Adipocyte (in vitro differentiated cells): ENCODE measurements at places on chromosomes 16 and 17.

DNA sequence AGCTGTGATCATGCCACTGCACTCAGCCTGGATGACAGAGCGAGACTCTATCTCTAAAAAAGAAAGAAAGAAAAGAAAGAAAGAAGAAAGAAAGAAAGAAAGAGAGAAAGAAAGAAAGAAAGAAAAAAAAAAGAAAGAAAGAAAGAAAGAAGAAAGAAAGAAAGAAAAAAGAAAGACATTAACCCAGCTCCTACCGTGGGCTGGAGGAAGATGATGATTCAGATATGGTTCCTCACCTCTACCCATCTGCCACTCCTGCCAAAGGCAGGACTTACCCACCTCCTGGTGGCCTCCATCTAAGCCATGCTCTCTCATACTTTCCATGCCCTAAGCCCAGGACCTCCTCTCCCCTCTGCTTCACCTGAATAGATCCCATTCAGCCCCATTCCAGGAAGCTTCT, 93.3 kb upstream of the LHX1 start:
- DNase-seq: no peak

DNA sequence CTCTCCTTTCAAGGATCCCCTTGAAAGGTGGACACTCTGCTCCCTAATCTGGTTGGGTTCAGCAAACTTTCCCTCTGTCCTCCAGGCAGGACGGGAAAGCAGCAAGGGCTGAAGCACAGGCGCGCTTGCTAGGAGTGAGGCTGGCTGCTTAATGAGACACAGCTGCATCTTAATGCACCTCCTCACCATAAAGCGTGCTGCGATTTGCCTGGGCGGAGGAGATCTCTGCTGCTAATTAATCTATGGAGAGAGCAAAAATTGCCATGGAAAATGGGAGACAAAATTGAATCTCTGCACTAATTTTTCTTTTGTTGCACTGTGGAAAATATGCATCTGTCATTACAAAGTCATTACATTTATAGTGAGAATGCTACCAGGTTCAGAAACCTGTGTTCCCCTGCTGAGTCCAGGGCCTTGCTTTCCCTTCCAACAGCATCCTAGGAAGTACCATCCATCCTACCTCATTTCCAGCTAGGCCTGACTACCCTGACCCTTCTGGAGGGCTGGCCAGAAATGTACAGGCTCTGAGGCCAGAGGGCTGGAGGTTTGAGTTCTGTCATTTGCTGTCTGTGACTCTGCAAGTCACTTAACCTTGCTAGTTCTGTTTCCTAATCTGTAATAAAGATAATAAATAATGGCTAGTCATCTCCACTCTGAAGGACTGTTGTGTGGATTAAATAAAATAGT, 43.5 kb upstream of the BCAR1 start:
- no peak for DNase-seq

DNA sequence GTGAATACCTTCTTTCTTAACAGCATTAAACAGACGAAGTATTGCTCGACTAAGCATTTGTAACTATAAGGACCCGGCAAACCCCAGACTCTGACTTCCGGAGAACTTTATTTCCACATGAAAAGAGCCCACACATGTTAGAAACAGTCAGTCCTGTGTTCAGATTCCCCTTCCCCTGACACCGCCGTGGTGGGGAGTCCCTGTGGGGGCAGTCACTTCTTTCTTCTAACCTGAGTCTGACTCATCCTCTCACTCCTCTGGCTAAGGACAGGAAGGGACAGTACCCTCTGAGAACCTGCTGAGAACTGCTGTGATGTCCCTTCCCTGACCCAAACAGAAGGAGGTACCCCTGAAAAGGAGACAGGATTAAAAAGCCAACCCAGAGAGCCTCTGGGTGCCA, 165.1 kb downstream of the XYLT1 start:
- DNase-seq: no peak

GRCh38 chr16:9081158-9081557, 10.3 kb upstream of the HAPSTR1 start:
- DNase-seq: no peak

DNA sequence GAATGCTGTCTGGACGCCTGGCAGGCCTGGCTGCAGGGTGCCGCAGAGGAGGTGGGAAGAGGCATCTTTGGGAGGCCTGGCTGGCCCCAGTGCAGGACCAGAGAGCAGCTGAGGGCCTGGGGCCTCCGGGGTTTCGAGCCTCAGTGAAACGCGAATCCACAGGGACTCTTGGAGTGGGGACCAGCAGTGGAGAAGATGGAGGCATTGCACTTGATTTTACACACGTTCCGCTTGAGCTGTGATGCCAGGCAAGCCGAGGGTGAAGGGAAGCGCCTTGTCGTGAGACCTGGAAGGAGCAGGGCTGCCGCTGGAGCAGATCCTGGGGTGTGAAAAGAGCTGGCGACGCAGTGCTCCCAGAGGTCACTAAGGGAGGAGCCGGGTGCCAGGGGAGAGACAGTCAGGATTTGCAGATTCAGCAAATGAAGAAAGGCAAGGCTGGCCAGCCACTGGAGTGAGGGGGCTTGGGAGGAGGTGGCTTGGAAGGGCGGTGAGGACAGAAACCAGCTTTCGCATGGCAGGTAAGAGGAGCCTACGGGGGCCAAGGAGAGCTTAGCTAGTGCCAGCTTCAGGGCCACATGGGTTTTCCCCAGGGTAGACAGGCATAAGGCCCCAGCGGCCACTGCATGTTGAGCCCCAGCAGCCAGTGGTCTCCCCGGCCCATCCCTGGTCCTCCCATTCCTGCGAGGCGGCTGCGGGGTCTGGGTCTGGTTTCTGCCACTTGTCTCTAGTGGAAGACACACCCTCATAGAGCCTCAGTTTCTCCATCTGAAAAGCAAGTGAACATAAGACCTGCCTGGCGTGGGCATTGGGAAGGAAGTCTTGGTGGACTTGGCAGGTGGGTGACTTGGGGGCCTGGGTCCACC, 175.2 kb upstream of the CHMP6 start:
- no peak for DNase-seq

GRCh38 chr17:80938556-80938955, 53.1 kb upstream of the CHMP6 start:
- no peak for DNase-seq

GRCh38 chr17:54493691-54494090, 407.0 kb upstream of the TOM1L1 start:
- no peak for DNase-seq

GRCh38 chr17:75808905-75809621, 24.5 kb downstream of the UNK start:
- DNase-seq: peak; percentile 35

GRCh38 chr17:48162306-48162934, 54.9 kb downstream of the SNX11 start:
- DNase-seq: no peak

- DNase-seq: peak; percentile 74
Observed at GRCh38 chr17:19867079-19867328, 732 bp downstream of the ULK2 start.

GRCh38 chr17:10243883-10244844, 45.8 kb upstream of the GAS7 start:
- DNase-seq: no peak

GRCh38 chr17:74759243-74759801, 10.9 kb downstream of the NHERF1 start:
- no peak for DNase-seq

- no peak for DNase-seq
Observed at GRCh38 chr17:36576793-36577192, 14.9 kb upstream of the DHRS11 start.

GRCh38 chr17:78114831-78115723, 13.5 kb downstream of the TMC6 start:
- no peak for DNase-seq

GRCh38 chr17:31279401-31279800, 17.6 kb downstream of the OMG start:
- DNase-seq: no peak

GRCh38 chr17:42586514-42587230, 9.1 kb upstream of the PSMC3IP start:
- no peak for DNase-seq

- DNase-seq: no peak
Observed at GRCh38 chr16:622920-623280, 7.9 kb upstream of the WFIKKN1 start.

DNA sequence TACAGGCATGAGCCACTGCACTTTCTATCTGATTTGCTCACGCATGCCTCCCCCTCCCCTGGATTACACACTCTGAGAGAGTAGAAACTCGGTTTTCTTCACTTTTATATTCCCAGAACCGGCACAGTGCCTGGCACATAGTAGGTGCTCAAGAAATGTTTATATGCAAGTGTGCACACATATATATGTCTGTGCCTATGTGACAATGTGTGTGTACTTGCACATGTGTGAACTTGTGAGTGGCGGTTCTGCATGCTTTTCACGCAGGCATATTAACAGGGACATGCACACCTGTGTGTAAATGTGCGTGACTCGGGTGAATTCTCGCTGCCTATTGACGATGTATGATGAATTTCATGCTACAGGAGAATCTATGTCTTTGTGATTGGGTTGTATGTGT, 22.1 kb upstream of the IL21R start:
- DNase-seq: no peak

DNA sequence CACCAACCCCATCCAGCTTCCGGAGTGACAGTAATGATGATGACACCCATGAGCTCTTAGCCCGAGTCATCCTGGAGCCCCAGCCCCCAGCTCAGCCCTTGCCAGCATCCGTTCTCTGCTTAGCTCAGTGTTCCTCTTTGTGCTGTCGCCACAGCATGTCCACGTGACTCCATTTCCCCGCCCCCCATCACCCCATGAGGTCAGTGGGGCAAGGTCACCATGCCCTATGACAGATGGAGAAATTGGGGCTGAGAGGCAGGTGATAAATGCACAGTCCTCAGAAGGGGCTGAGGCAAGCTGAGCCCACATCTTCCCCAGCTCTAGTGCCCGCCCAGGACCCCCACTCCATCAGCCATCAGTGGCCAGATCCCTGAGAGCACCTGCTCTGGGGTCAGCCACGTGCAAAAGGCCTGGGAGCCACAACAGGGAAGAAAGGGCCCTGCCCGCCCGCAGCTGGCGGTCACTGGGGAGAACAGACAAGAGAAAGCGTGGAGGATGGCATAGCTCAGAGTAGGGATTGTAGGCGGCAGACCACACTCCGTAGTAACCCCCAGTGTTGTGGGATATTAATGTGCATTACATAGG, 17.1 kb downstream of the ITGB4 start:
- DNase-seq: no peak

GRCh38 chr16:82509691-82510430, 116.9 kb upstream of the CDH13 start:
- DNase-seq: no peak

- no peak for DNase-seq
Observed at GRCh38 chr17:49896860-49897259, 49.0 kb upstream of the TAC4 start.

GRCh38 chr16:58638148-58639036, 8.8 kb upstream of the CNOT1 start:
- peak; percentile 95 for DNase-seq

DNA sequence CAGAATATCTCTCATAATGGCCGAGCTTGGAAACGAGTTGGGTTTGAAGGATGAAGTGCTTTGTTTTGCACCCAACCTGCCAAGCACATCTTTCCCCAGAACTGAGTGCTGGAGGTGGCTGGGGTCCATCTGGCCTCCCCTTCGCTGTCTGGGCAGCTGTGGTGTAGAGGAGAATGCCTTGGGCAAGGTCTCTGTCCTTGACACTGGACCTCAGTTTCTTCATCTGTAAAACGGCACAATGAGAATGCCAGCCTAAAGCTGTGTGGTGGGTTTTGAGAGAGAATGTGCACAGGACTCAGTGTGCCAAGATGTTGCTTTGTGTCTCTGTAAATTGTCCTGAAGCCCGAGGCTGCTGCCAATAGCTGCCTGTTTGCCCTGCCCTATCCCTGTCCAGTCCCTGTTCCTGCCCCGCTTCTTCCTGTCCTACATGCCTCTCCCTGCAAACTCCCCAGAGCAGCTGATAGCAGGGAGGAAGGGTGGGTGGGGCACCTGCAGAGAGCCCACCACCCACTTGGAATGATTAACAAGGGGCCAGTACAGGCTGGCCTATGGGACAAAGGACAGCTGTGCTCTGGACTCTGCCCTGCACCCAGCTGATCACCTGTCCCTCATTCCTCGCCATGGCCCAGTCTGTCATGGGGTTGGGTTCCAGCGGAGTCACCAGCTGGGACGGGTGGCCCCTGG, 15.3 kb downstream of the LASP1 start:
- no peak for DNase-seq

DNA sequence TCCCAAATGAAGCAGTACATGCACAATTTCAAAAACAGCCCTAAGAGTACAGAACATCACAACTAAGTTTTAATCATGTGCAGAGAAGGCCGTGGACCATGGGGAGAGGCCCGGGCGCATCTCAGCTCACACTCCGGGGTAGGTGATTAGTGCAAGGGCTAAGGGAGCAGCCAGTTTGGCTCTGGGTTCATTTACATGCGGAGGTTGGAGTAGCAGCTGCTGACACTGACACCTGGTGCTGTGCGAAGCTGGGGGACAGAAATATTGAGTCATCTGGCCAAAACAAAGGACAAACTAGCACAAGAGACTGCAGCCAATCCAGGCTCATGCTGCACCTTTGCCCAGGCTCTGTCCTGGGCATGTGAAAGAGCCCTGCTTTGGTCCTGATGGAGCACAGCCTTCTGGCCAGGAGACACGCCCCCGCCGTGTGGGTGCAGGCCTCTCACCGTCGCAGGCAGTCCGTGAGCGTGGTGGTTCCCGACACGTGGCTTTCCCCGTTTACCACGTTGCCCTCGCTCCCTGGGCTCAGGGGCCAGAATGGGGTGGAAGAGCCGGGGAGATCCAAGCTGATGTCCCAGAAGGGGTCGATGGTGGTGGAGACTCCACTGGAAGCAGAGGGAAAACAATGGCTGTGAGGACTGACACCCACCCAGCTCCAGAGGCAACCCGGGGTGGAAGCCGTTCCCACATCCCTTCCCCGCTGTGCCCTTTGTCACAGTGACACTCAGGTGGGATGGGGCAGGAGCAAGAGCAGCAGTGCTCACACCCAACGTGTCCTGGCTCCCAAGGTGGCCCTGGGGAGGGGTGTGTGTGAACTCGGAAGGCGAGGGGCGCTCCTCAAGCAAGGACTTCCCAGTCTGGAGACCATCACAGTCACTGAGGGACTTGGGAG, 31.9 kb downstream of the USP22 start:
- DNase-seq: no peak

GRCh38 chr16:75023009-75023408, 24.2 kb downstream of the ZNRF1 start:
- no peak for DNase-seq

- DNase-seq: peak; percentile 49
Observed at GRCh38 chr17:42608305-42609181, 631 bp downstream of the RETREG3 start.

DNA sequence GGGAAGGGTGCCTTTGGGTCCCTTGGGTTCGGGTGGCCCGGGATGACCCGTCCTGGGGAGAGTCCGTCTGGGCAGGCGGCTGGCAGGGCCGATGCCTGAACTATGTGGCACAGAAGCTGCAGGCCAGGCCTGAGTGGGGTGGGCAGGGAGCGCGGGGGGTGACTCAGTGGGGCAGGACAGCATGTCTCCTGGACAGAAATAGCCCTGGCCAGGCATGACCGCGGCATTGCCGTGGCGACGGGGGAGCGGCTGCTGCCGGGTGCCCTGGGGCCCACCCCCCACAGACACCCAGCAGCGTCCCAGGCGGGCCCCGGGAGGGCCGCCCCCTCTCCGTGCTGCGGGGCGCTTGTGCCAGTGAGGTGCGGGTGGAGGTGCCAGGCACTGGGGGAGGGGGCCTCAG, 1.8 kb upstream of the C1QTNF8 start:
- peak; percentile 34 for DNase-seq

- peak; percentile 53 for DNase-seq
Observed at GRCh38 chr17:52106638-52107261, 51.8 kb downstream of the CA10 start.

- peak; percentile 63 for DNase-seq
Observed at GRCh38 chr17:63984236-63984635, 11.5 kb upstream of the SCN4A start.

GRCh38 chr16:89375021-89375420, 115.3 kb downstream of the ANKRD11 start:
- no peak for DNase-seq

- no peak for DNase-seq
Observed at GRCh38 chr16:47634727-47635126, 173.6 kb downstream of the PHKB start.
